ENCODE measurements at places on chromosomes 3 and 15.

DNA sequence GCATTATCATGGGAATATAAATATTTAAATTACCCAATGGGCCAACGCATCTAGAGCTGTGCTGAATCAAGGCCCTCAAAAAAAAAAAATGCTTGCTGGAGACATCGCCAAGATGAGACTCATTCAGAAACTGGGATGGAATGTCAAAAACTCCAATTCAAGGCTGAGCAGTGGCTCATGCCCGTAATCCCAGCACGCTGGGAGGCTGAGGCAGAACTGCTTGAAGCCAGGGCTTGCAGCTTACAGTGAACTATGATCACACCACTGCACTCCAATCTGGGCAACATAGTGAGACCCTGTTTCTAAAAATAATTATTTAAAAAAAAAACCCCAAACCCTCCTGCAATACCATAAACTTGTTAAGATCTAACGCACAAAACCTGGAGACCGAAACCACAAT lies 3.1 kb upstream of the CACNA1D start:
- no peak for DNase-seq

DNA sequence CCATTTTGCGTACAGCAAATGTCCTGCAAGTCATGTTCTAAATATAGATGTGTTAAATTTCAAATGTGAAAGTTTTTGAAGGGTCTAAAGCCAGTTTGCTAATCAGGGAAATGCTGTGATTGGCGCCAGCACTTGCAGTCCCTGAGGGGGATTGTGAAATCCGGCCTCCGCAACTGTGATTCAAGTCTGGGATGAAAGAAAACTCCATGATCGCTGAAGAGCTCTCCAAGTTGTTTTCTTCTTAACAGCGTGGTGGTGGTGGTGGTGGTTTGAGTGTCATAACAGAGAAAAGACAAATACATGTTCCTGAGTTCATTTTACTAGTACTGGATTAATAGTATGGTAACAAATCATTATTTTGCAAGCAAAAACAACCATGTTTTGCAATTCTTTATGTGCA lies 51.8 kb downstream of the MITF start:
- no peak for DNase-seq

DNA sequence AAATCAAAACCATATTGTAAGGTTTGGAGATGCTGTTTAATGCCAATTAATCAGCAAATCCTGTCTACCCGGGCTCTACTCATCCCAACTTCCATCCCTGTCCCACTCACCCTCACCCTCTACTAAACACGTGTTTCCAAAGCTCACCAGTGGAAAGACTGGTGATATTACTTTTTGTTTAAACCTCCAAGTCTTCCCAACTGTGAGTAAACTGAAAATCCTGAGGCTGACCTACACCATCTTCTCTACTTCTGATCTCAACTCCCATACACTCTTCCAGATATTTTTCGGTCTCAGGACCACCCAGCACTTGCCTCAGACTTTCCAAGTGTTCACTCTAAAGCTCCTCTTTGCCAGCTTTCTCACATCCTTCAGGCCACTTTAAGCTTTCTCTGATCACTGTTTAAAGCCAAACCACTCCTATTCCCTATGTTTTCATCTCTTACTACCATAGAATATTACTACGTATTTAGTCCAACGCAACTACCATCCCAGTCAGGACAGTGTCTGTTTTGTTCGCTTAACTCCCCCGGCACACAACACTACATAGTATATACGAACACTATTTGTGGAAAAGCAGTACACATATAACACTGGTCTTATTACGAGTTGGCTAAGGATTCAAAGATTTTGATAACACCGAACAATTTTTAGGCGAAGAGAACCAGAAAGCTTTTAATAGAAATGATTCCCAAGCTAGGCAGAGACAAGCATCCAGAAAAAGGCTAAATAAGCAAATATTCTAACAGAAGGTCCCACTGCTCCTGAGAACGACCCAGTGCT lies 684 bp downstream of the RPL4 start:
- DNase-seq = no peak

DNA sequence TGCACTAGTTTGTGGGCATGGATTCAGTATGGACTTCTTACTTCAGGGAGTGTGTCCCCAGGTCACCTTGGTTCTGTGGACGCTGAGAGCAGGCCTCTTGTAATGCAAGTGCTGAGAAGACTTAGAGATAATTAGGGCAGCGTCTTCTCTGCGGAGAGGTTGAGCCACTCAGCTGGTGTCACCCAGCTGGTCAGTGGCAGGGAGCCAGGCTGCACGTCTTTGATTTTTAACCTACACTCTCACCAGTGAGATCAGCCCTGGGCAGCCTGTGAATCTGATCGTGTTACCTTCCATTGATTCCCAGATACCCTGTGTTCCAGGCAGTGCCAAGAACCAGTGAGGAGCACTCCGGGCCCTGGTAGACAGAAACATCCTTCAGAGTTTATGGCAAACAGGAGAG lies 92.6 kb downstream of the SLCO3A1 start:
- DNase-seq = no peak

DNA sequence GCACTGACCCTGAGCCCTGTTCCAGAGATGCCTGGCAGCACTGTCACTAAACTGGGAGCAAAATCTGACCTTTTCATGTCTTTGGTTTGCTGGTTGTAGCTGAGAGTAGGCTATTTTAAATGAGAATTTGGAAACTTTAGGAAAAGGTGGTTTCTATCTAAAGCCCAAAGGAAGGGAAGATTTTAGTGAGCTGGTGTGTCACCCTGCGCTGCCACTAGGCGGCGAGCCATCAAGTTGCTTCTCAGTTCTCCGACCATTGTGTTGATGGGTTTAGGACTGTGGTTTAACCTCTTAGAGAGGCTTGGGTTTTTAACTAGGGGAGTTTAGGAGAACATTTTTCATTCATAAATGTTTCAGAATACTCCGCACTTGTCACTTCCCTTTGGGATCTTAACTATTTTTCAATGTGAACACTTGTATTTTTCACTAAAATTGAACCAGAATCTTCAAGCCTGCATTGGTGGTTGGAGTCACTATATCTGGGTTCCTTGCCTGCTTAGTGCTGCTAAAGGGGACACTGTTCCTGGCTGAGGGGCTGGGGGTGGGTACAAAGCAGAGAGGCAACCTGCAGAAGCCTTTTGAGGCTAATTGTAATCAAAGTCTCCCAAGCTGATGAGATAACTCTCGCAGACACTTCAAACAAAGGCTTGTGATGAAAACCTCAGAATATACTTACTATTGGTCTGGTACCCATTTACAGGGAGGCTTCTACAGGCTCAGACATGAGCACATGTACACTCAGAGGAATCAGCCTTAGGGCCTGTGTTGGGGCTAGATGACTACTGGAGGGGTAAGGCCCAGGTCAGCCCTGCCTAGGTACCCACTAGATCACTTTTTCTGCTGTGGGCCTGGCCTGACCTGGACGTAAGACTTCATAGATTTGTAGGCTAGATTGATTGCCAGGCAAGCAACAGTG lies 16.8 kb downstream of the EXOSC7 start:
- no peak for DNase-seq

DNA sequence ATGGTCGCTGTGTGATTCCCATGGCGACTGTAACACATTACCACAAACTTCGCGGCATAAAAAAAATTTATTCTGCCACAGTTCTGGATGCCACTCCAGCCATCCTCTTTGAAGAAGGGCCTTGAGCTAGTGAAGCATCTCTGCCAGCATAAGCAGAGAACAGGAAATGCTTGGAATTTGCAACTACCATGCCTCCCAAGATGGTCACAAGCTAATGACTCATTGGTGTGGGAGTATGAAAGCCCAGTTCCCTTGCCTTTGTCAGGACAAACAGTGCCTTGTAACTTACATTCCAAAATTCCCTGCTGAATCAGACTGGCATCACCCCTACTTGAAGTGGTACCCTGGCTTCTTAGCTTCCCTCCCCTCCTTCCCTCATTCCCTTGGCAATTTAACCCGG lies 129.7 kb downstream of the PROS1 start:
- no peak for DNase-seq

- no peak for DNase-seq
Observed at GRCh38 chr3:50267280-50267913, 1.6 kb upstream of the SEMA3B start.

DNA sequence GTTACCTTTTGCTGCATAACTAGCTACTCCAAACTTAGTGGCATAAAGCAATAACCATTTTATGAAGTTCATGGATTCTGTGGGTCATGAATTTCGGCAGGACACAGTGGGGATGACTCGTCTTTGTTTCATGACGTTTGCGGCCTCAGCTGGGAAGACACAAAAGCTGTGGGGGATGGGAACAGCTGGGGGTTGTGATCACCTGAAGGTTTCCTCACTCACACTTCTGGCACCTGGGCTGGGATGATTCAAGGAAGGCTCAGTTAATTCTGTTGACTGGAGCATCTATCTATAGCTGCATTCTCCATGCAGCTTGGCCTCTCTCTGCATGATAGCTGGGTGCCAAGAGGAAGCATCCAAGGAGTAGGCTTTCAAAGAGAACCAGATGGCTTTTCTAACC lies 332.8 kb downstream of the ULK4 start:
- no peak for DNase-seq

- no peak for DNase-seq
Observed at GRCh38 chr3:171404376-171404967, 55.7 kb downstream of the TNIK start.

- DNase-seq = no peak
Observed at GRCh38 chr3:72492240-72492639, 356.0 kb downstream of the SHQ1 start.

GRCh38 chr3:140994316-140994715 lies 52.7 kb downstream of the SLC25A36 start:
- no peak for DNase-seq

GRCh38 chr15:33132233-33132580 lies 62.3 kb downstream of the FMN1 start:
- no peak for DNase-seq

DNA sequence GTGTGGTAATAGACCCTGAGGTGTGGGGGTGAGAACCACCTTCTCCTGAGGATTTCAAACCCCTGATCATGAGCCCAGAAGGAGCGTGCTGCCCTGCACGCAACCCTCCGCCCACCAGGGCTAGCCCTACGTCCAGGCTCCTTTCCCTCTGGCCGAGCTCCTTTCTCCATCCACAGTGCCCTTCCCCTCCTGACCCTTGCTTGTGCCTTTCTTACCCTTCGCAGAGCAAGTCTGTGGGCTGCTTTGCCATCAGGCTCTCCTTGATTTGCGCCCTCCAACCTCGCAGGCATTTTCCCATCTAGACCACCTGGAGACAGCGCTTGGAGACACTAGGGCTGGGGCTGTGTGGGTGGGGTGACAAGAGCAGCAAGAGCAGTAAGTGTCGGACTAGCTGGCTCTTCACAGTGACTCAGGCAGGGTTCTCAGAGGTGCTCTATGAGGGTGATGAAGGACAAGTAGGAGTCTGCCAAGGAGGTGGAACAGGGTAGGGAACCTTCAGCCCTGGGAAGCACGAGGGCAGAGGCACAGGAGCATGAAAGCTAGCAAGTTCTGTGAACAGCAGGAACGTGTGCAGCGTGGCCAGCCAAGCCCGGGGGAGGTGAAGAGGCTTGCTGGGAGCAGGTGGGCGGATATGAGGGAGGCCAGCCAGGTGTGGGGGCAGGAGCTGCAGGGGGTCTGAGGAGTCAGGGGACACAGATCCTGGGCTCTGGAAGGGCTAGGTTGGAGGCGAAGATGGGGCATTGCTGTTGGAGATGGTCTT lies 2.5 kb upstream of the SLC38A3 start:
- no peak for DNase-seq

GRCh38 chr3:142394921-142395622 lies 52.8 kb downstream of the XRN1 start:
- DNase-seq = no peak

DNA sequence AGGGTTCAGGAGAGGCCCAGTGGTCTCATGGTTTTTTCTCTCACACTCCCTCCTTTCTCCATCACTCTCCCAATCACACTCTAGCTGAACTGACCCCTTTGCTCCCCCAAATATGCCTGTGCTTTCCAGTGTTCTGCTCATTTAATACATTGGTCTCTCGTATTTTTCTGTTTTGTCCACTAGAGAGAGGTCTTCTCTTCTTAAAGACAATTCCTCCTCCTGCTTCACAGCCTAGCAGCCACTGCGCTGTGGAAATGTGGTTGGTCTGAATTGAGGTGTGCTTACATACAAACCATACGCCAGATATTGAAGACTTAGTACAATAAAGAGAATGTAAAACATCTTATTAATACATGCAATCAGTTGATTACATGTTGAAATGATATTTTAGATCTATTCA lies 60.6 kb upstream of the XCR1 start:
- no peak for DNase-seq

GRCh38 chr15:61762676-61763075 lies 297.6 kb downstream of the VPS13C start:
- no peak for DNase-seq

DNA sequence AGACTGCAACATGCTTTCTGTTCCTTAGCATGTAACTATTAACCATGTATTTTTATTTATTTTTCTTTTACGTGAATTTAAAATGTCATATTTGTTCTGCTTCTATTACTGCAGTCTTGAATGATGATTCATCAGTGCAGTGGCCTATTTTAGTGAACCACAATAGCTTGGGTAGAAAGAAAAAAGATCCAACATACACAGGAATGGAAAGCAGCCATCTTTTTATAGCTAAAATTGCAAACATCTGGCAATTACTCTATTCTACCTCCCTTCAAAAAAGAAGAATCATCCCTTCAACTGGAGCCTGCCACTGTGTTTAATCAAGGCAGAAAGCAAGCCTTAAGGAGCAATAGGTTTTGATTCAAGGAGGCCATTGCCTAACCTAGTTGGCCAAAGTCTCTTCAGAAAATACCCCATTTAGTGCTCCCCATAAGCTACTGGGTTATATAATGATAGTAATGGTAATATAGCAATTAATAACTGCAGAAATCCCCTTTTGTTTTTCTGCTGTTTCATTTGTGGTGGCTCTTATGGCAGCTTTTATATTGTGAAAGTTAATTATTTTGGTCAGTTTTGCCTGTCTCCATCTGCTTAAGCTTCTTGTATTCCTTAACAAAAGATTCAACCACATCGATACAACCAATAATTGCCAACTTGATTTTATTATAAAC lies 267.3 kb downstream of the LPP start:
- DNase-seq = no peak

DNA sequence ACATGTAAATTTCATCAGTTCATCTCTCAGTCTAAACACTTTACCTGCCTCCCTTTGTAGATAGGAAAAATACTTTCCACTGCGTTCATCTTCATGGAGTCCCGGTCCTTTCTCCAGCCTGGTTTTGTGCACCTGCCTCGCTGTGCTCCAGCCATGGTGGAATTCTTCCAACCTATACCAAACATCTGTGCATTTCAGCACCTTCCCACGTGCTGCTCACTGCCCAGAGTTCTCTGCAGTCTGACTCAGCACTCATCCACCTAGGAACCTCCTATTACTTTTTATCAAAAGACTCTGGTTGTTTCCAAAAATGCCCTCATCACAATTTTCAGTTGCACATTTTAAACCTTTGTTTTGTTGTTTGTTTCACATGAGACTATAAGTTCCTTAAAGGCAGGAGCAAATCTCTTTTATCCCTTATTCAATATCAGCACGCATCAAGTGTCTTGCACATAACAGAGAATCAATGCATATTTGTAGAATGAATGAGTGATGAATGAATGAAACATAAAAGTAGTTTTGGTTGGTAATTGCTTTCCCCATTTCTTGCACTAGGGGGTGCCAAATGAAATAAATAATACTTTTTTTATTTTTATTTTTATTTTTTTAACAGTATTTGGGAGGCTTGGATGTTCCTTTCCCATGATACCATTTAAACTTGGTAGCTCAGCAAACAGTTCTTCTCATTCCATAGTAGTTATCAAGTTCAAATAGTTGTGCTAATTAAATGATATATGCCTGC lies 30.2 kb upstream of the ADAMTS9 start:
- DNase-seq = no peak

- DNase-seq = no peak
Observed at GRCh38 chr15:95409211-95409610, 921.3 kb upstream of the NR2F2 start.

All from stimulated activated CD8-positive, alpha-beta memory T cell treated with anti-CD3 and anti-CD28 coated beads, Interleukin-15, amount 100 ng/mL, for 4 hours (primary cell).